NCI-H2081 treated with DMSO at 0.1 percent for 48 hours (cell line): ENCODE measurements at places on chromosomes 3 and 15.

GRCh38 chr3:197756704-197757103 is 7.0 kb downstream of the FYTTD1 start:
- DNase-seq = no peak

DNA sequence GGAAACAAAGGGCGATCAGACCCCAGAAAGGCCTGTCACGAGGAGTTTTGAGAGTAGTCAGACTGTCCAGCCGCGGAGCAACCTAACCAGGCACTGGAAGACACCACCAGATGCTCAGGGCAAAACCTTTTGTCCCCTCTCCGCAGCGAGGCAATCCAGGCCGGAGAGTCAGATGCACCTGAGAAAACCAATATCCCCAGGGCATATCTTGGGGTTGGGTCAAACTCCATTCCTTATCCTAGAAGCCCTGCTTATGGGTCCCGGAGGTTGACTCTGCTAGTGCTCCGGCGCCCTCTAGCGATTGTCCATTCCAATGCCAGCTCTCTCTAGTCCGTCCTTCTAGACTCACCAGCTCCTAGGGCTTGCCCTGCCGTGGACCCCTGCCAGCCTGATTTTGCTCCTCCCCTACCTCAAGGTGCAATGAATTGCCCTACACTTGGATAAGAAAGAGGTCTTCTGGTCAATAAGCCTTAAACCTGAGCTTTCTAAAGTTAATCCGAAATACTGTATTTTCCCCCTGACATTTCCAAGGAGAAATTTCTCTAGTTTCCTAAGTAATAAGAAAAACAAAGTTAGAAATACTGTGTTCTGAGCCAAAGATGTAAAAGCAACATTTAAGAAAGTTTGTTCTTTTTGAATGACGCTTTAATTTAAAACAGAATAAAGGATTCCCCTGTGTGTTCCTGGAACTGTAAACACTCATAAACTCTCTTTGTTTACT is 5.5 kb downstream of the CPNE4 start:
- DNase-seq = peak; percentile 78

- DNase-seq = no peak
These were observed 104.3 kb downstream of the MAP2K5 start for GRCh38 chr15:67646847-67647246.

DNA sequence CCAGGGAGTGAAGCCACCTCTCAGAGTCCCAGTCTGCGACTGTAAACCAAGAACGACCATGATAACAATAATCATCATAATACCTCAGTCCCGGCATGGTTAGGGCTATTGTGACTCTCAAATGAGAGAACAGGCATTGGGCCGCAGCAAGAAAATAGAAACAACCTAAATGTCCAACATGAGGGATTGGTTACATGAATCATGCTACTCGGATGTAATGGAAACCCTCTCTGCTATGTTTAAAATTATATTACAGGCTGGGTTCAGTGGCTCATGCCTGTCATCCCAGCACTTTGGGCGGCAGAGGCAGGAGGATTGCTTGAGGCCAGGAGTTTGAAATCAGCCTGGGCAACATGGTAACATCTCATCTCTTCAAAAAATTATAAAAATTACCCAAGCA is 2.8 kb downstream of the CPN2 start:
- DNase-seq = no peak

DNA sequence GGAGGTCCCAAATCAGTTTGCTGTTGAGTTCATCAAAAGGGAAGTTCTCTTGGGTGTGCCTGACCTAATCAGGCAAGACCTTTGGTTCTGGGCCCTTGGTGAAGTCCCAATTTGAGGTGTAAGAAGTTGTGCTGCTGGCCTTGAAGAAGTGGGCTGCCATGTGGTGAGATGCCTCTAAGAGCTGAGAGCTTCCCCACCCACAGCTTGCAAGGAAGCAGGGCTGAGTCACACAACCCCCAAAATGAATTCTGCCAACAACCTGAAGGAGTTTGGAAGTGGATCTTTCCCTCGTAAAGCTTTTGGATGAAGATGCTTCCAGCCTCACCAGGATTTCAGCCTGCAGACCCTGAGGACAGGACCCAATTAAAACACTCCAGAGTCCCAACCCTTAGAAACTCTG is 129.3 kb upstream of the NSMCE3 start:
- DNase-seq = no peak

GRCh38 chr3:108295421-108296175 is 750 bp upstream of the HHLA2 start:
- DNase-seq = no peak

- no peak for DNase-seq
These were observed 400.5 kb downstream of the PTPRG start for GRCh38 chr3:61961900-61962299.
